ENCODE measurements at places on chromosomes 13 and 19.

DNA sequence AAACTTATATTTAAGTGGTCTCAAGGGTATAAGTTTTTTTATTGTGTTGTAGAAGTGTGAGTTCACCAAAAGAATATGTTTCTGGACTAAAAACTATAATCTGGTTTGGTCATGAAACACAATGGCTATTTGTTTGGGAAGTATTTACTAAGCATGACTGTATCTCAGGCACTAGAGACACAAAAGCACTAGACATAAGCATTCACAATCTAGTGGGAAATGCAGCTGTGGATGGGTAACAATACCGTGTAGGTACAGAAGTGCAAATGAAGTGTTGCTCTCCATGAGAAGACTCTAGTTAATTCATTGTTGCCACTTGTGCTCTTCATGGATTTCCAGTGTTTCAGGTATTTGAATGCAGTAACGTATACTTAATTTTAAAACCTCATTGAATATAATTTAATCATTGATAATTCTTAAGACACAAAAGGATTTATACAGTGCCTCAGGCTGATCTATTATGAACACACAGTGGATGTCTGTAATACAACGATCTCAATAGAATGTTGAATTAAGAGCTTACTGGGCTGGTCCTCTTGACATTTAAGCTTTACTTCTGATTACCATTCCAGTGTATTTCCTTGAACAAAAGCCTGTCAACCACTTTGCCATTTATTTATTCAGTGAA lies 50.9 kb downstream of the TPT1 start:
- no peak for DNase-seq

GRCh38 chr13:110890279-110891165 lies 24.3 kb downstream of the ANKRD10 start:
- no peak for DNase-seq

DNA sequence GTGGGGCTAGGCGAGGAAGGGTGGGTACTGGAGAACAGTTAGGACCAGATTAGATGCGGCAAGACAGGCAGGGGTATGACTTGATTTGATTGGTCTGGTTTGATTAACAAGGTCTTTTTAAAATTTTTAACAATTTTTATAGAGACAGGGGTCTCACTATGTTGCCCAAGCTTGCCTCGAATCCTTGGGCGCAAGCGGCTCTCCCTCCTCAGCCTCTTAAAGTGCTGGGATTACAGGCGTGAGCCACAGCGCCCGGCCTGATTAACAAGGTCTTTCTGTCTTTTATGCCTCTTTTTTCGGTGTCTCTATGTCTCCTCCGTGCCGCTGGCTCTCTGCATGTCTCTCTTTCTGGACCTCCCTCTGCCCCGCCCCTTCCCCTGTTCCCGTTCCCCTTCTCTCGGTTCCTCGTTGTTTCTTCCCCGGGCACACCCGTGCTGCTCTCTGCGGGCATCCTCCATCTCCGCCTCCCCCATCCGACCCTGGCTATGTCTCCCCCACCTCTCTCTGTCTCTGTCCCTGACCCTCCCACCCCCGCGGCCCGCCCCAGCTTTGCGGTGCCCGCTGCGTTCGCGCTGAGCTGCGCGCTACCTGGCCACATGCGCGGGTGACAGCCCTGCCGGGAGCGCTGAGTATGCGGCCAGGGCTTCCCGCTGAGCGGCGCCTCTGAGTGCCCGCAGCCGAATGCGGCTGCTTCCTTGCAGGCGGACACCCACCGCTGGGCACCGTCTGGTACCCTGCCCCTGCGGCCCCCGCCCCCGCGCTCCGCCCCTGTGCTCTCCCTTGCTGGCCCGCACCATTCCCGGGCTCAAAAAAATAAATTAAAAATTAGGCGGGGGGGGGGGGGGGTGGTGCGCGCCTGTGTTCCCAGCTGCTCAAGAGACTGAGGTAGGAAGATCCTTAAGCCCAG lies 8.1 kb upstream of the SDHAF1 start:
- no peak for DNase-seq

DNA sequence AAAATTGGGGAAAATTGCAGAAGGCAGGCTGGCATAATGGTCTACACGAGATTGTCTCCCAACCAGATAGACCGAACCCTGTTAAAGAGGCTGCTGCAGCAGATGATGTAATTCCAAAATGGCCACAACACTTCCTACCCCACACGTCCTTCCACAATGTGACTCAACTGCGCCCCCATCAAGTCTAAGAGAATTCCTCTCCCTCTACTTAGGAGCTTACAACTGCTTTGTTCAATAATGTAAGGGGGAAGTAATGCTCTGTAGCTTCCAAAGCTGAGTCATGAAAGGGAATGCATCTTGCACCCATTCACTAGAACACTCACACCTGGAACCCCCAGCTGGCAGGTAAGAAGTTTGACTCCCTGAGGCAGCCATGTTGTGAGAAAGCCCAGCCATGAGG lies 117.8 kb upstream of the IRS2 start:
- no peak for DNase-seq
